ENCODE measurements at places on chromosomes 5 and 9.

GRCh38 chr9:18543406-18544192, 69.6 kb downstream of the ADAMTSL1 start:
- DNase-seq: no peak

- DNase-seq: no peak
Measured at GRCh38 chr5:37889612-37890317, 49.9 kb upstream of the GDNF start.

GRCh38 chr9:136399176-136400037, 563 bp downstream of the SNAPC4 start:
- no peak for DNase-seq

DNA sequence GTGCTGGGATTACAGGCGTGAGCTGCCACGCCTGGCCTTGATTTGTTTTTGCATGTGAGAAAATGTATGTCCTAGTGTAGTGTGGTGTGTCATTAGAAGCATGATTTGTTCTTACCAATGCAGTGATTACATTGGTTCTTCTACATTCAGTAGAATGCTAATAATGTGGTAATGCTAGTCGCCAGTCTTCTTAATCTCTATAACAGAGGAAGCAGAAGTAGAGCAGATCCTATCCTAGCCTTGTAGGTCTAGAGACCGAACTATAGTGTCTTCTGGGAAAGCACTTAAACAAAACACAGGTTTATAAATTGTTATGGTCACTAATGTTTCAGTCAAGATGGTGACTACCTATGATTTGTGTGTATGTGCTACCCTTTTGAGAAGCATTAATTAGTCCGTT, 197.5 kb upstream of the DMRT1 start:
- DNase-seq: no peak

- DNase-seq: no peak
Measured at GRCh38 chr9:121634329-121635261, 16.8 kb upstream of the DAB2IP start.

DNA sequence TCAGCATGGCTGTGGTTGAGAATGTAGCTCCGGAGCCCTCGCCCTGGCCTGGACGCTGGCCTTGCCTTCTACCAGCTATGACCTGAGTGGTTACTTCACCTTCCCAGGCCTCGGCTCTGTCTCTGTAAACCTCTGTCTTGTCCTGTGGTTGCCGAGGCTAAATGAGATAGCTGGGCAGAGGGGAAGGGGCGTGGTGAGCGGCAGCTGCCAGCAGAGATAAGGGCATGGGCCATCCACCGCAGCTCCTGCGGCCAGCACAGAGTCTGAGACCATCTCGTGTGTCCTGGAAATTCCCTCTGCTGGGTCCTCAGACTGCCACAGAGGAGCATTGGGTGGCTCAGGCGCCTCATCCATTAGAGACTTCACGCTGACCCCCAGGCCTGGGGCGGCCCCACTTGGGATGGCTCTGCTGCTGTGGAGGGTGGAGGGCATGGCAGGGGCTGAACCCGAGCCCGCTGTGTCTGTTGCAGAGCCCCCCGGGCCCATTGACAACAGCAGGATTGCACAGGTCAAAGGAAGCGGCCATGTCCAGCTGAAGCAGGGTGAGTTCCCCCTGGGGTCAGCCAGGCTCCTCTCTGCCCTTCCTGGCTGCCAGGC, 43.9 kb downstream of the USP20 start:
- no peak for DNase-seq

DNA sequence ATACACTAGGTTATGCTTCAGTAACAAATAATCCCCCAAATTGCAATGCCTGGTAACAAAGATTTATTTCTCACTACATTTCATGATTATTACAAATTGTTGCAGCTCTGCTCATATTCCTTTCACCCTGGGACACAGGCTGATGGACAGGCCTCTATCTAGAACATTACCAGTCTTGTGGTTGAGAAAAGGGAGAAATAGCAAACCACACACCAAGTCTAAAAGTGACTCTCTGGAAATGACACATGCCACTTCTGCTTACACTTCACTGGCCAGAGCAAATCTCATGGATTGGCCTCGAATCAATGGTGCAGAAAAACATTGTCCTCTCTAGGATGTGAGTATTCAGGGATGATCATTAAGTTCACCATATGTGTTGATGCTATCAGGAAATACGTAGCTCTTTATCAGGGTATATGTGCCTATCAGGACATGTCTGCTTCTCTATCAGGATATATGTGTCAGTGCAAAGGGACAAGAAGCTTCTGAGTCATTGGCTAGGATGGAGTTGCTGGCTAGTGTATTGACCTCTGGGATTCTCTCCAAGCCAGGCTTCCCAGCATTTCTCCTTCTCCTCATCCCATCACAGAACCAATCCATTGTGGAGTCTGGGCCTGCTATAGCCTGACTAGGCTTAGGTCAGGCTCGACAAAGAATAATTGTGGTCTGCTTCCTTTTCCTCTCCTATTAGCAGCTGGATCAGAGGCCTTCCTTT, 91.1 kb upstream of the CEP78 start:
- DNase-seq: no peak

- DNase-seq: peak; percentile 9
Measured at GRCh38 chr9:71604197-71605063, 163.9 kb downstream of the CEMIP2 start.

GRCh38 chr5:68449380-68449779, 233.8 kb downstream of the PIK3R1 start:
- no peak for DNase-seq

- DNase-seq: no peak
Measured at GRCh38 chr5:62115014-62115413, 191.0 kb upstream of the KIF2A start.

DNA sequence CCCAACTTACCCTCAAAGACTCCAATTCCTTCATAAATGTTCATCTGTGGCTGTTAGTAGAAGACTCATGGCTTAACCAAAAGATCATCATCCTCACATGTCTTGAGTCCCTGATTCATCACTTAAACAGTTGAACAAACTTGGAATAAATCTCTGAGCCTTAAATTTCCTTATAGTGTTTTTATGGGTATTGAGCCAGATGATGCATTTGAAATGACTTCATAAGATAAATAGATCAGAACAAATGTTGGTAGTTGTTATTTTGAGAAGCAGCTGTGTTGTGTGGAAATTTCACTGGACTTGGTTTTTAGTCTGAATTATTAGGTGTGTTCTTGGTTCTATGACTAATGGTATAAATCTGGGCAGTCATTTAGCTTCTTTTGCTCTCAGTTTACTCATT, 236.2 kb downstream of the NNT start:
- no peak for DNase-seq

GRCh38 chr9:118577121-118577520, 792.1 kb downstream of the BRINP1 start:
- no peak for DNase-seq

DNA sequence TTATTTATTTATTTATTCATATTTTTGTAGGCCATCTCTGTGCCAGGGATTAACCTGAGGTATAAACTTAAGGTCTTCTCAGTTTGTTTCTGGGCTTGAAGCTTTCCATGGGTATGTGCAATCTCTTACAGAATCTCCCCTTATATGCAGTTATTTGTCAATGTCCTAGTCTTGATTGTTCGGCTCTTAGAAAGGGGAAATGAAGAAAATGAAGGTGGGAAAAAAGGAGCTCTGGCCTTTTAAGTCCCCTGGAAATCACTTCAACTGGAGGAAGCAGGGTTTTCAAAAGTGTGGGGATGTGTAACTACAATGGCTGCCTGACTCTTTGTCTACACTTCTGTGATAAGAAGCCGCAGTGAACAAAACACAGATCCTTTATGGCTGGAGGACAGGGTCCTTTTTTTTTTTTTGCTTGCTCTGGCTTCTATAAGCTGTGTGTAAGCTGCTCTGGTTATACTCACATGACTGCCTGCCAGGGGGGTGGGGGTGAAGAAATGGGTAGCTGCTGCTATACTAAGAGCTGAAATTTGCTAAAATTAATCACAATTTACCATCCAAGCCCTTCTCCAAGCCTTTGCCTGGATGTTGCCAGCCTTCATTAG, 33.7 kb downstream of the CENPP start:
- DNase-seq: no peak
